ENCODE measurements at places on chromosomes 4 and X. TPM values are rescaled to one million over a fixed set of nuclear protein-coding genes. Genes with fewer than 3 reads are reported as not detected.

The ATP7A gene
- total RNA-seq: 11.7 TPM

The TCP11X1 gene
- not detected for total RNA-seq

The AWAT2 gene
- total RNA-seq: not detected

The HPSE gene
- total RNA-seq: 0.83 TPM

The BTC gene
- total RNA-seq: 0.43 TPM

The UGT2A3 gene
- total RNA-seq: not detected

The LRIT3 gene
- not detected for total RNA-seq

The ODAPH gene
- total RNA-seq: not detected

The IL21 gene
- not detected for total RNA-seq

The EGF gene
- 0.43 TPM for total RNA-seq

The P2RY8 gene
- total RNA-seq: not detected

The SMAD1 gene
- 12.5 TPM for total RNA-seq

The TCP11X2 gene
- total RNA-seq: not detected

The CXCL8 gene
- total RNA-seq: 29.5 TPM

The CXCL3 gene
- 18.5 TPM for total RNA-seq

The PARM1 gene
- total RNA-seq: 2.0 TPM

The GTPBP6 gene
- 32.0 TPM for total RNA-seq

The SSX4B gene
- not detected for total RNA-seq

The NR3C2 gene
- total RNA-seq: 1.00 TPM

The TBC1D1 gene
- total RNA-seq: 44.1 TPM

The OR13H1 gene
- not detected for total RNA-seq

The CLIC2 gene
- 3.9 TPM for total RNA-seq

The TRIML2 gene
- total RNA-seq: 0.14 TPM

The GNRHR gene
- total RNA-seq: not detected

The DCAF12L2 gene
- total RNA-seq: under 0.01 TPM

The GLRA3 gene
- total RNA-seq: not detected

The USP17L5 gene
- not detected for total RNA-seq

The GAGE12H gene
- total RNA-seq: not detected

The ASB12 gene
- not detected for total RNA-seq

The TEX13C gene
- total RNA-seq: not detected

The PTPN13 gene
- total RNA-seq: 37.3 TPM

The PHKA2 gene
- total RNA-seq: 11.8 TPM

The XAGE2 gene
- not detected for total RNA-seq

The FGD1 gene
- total RNA-seq: 3.0 TPM

The MAGEE1 gene
- 1.1 TPM for total RNA-seq

Data from smooth muscle cell of bladder (primary cell).